ENCODE measurements at places on chromosomes 16 and 17.

DNA sequence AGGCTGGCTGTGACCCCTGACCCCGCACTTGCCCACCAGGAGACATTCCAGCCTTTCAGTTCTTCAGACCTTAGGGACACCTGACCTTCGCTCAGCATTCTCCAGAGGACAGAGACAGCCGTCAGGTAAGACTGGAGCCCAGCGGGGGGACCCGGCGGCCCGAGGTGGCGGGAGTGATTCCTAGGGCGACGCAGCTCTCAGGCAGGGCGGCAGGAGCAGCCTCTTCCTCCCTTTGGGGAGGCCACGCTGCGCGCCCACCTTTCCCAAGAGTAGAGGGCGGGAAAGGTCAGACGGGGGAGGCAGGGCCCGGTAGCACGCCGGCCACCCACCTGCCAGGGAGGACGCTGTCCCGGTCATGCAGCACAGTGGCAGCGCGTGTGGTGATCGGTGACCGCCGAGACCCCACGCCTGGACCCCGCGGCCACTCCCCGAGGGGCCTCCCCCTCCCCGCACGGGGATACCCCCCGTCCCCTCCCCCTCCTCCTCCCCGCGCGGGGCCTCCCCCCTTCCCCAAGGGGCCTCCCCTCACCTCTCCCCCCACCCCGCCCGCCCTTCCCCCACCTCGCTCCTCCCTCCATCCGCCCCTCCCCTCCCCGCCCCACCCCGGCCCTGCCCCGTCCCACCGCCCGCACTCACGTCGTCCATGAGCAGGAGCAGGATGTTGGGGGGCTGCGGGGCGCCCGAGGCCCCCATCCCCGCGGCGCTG lies 472 bp downstream of the GALNS start:
- no peak for DNase-seq

- peak; percentile 15 for DNase-seq
These were observed at the start of gene TBKBP1 for GRCh38 chr17:47693731-47694580. TBKBP1 (plus strand) TSS chr17:47694161; CDS start chr17:47696113, 1,952 bp downstream.

GRCh38 chr16:17230932-17231581 lies 239.7 kb downstream of the XYLT1 start:
- DNase-seq = no peak

DNA sequence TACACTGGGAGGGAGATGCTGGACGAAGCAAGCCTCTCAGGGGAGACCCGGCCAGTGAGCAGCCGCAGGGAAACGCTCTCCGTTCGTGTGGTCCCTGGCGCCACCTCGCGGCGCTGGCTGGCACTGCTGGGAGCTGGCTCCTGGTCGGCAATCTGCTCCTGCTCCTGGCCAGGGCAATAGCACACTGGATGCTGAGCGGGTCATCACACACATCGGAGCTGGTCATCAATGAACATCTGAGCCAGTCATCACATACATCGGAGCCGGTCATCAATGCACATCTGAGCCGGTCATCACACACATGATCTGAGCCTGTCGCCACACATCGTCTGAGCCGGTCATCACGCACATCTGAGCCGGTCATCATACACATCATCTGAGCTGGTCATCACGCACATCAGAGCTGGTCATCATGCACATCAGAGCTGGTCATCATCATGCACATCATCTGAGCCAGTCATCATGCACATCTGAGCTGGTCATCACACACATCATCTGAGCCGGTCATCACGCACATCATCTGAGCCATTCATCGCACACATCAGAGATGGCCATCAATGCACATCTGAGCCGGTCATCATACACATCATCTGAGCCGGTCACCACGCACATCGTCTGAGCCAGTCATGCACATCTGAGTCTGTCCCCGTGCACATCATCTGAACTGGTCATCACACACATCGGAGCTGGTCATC lies 217.3 kb downstream of the RBFOX3 start:
- peak; percentile 38 for DNase-seq

GRCh38 chr16:89084411-89084810 lies 9.2 kb upstream of the ACSF3 start:
- DNase-seq = no peak

DNA sequence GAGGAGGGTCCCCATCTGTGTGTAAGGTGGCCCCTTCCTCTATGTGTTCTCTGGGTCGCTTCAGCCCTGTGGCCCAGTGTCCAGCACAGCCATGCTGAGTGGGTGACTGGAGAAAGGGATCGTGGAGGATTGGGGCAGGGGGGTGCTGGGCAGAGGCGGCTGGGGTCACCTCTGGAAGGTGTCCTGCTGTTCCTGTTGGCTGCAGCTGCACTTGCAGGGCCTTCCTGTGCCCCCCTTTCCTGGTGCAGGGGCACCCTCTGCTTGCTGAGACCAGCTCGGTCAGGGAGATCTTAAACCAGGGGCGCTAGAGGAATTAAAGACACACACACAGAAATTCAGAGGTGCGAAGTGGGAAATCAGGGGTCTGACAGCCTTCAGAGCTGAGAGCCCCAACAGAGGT lies 11.1 kb downstream of the IL32 start:
- DNase-seq = no peak

GRCh38 chr16:85624646-85625045 lies 11.5 kb downstream of the GSE1 start:
- no peak for DNase-seq

DNA sequence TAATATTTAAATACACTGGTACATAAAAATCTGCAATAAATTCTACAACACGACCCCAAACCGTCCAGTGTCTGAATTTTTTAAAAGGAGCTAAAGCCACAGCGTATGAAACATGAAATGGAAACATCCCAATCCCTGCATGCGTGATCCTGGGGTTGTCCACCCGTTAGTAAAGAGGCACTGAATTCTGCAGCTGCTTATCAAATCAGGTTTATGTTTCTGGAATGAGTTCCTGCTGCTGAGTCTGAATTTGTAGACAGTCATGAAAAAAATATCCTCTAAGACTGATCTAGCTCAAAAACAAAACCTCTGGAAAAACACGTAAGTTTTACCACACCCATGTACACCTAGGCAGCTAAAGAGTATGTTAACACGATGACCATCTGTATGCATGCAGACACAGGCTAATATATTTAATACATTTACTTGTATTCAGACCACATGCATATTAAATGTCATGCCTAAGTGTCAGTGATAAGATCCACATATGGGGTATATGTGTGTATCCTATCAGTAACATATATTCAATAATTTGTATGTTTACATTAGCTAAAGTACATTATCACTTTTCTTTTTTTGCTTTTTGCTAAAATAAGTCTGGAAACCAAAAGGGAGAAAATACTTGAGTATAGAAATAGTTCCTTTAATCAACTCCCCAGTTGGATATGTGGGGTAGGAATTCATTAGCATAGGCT lies 420.5 kb upstream of the PSMD7 start:
- no peak for DNase-seq

DNA sequence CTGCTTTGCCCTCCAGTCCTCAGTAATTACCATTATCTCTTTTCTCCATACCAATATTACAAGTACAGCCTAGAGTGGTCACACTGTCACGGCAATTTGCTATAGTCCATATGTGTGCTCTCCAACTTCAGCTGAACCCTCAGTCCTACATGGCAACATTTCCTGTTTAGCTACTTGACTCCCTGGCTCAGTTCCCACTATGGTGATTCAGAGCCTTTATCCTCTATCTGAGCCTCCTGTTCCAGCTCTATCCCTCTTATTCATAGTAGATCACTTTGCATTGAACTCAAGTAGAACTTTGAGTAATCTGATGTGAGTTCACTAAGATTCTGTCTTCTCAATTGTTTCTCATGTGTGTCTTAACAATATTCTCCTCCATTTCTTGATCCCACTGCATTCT lies 43.7 kb upstream of the GOSR1 start:
- DNase-seq = peak; percentile 91

DNA sequence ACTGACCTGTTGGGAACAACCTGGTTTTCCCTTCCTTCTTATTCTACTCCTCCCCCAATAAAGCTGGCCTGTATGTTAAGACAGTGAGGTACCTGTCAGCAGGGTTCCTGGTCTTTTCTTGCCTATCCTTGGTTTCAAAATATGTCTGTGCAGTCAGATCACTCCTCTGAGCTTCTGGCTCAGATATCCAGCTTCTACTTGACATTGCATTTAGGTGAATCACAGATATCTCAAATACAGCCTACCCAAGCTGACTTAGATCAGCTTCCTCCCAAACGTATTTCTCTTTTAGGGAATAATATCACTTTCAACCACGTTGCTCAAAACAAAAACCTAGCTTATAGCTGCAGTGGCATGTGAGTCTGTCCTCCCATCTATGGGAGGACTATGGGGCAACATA lies 48.7 kb downstream of the TEX14 start:
- no peak for DNase-seq

DNA sequence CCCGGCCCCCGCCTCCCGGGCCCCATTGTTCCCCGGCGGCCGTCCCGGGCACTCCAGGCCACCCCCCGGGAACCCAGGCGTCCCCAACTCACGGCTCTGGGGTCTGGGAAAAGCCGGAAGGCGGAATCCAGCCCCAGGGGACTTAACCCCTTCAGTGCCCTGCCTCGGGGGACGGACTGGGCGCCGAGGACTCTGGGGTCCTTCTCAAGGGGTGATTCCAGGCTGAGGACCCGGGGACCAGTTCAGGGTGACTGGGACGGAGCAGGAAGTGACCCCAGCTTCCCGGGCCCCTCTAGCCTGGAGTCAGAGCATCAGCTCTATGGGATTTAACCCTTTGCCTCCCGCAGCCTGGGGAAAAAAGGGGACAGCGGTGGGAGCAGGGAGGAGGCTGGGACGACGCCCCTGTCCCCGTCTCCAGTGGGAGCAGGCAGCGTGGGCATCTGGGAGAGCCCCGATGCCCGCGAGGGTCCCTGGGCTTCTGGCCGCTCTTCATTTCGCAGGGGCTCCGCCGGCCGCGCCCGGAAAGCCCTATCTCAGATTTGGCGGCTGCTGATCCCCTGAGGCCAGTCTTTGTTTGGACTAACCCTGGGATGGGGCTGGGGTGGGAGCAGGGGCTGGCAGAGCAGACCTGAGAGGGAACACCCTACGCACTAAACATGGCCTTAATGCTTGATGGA lies at the start of gene ZNF629:
Gene ZNF629 (minus strand): TSS at position 270 of the 677 bp plus-strand sequence. CDS start 2,723 bp downstream, outside the sequence.
- DNase-seq = peak; percentile 67
